ENCODE measurements at places on chromosomes 6 and 20.

DNA sequence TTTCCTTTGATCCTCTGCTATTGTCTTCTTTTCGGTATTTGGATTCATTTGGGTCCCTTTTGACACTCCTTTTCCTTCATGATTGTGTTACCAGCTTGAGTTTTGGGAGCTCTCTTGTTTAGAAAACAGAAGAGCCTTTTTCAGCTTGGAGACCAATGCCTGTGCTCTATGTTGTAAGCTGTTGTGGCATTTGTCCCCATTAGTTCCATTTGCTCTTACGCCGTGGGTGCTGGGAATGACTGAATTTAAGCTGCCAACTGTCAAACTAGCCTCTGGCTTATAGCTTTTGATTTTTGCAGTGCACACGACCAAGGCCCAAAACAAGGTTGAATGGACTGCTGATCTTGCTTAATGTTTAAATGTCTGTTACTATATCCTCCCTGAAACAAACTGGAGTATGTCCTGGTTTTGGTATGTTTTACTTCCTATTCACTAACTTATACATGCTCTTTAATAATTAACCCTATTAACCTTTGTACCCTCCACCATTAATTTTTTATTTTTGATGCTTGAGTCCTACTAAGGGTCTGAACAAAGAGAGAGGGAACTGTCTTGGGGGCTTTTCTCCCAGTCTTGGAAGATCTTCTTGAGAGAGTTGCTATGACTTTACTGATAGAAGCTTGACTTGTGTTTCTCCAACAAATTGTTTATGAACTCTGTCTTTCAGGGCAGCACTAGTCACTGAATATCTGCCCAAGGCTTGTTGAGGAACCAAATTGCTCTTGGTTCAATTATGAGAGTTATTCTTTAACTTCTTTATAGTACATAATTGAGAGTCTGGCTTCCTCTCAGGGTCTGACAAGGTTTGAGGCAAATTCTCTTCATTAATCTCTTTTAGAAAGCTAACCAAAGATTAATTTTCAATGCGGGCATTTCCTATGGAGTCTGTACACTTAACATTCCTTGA lies 100.3 kb upstream of the SIRPG start:
- no peak for DNase-seq

- DNase-seq, result peak; percentile 20
Observed at GRCh38 chr20:34475979-34476736, 40.1 kb upstream of the DYNLRB1 start.

DNA sequence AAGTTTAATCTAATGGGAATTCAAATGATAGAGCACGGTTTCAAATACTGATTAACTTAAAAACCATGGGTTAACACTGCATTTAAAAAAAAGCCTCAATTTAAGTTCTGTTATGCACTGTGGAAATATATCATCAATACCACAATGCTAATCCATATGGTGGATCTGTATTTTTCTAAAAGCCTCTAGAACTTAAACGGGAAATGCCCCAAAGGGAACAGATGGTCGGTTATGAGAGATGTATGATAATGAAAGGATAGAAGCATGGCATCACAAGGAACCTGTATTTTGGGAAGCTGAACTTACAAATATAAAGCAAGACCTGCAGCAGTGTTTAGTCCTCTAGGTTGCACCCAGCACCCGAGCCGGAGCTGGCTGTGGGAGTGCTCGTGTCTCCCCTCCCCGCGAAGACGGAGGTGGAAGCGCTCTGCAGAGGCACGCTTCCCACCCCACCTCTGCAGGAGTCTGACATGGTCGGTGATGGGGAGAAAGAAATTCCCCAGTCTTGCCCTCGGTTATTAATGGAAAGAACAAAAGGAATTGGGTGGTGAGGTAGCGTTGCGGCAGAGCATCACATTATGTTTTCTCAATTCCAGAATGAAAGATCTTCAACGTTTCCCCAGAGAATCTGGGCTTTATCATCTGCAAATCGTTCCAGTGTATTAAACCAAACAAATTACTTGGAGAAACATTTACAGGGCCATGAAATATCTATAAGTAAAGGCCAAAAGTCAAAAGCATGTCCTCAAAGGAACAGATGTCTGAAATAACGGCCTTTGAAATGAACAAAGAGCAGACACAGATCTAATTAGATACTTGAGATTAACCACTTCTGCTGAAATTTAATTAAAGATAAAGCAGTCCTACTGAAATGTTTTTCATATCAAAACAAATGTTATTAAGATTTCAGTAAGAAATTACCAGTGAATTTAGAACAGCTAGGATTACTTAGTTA lies 103.1 kb upstream of the POPDC3 start:
- DNase-seq, result no peak

DNA sequence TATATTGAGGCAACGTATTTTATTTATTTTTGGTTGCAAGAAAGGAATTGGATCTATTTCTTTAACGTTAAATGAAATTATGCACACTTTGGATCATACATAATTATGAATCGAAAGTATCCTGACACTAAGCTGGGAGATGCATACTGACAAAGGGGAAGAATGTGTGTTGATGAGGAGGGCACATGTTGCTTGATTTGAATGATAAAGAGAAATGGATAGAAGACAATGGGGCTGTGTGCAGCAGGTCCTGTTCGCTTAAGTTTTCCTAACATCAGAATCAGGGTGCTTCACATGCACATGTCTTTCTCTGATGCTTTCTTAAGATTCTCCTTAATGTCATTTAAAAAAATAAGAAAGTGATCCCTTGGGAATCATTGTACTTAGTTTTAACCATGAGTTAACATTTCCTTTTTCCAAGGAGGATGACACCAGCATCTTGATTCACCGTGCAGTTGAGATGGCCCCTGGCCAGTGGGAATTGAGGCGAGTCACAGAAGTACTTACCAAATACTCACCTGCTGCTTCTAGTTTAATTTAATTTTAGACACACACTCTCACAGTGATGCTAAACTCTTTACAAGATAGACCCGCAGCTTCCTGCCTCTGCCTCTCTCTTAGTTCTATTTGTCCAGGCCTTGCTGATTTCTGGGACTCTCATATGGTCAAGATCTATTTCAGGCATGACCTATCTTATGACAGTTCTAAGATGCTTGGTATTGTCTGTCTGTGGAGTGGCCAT lies 116.5 kb downstream of the CLIC5 start:
- no peak for DNase-seq

GRCh38 chr6:153511896-153512496 lies 380.9 kb upstream of the RGS17 start:
- no peak for DNase-seq

GRCh38 chr6:166167801-166168615 lies at the start of gene TBXT:
Gene TBXT (minus strand): TSS chr6:166167851. CDS start chr6:166167591, 260 bp downstream.
- DNase-seq, result no peak

DNA sequence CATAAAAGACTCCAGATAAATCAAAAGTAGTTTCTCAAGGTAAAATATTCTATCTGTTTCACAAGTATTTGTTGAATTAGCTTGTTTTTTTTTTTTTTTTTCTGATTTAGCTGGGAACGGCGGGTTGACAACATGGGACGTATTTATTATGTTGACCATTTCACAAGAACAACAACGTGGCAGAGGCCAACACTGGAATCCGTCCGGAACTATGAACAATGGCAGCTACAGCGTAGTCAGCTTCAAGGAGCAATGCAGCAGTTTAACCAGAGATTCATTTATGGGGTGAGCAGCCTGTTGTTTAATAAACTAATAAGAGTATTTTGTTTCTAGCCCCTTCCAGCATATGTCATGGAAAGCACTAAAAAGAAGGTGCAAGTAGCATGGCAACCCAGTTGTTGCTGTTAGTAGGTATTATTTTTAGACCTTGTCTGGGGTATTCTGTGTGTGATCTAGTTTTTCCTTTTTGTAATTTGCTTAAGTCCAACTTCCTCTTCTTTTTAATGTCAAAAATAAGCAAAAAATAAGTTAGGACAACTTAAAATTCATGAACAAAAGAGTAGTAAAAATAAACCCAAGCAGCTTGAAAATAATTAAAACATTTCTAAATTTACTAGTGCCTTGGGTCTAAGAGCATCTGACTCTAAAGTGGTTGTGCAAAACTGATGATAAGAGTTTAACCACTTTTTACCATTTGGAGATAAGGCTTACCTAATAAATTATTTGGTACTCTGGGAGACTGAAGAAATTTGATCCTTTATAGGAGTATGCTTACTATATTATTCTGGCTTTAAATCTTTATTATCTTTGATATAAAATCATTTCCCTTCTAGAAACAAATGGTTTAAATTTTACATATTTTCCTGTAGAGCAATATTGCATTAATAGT lies 70.8 kb upstream of the DYNLRB1 start:
- DNase-seq, result no peak

GRCh38 chr20:15895126-15895525 lies 678.1 kb downstream of the KIF16B start:
- DNase-seq, result no peak

GRCh38 chr20:52497731-52498130 lies 306.2 kb upstream of the ZFP64 start:
- no peak for DNase-seq

GRCh38 chr6:112054001-112054400 lies at the start of gene CCN6:
Gene CCN6 (plus strand): TSS chr6:112054104. CDS start chr6:112054358, 254 bp downstream.
- no peak for DNase-seq

DNA sequence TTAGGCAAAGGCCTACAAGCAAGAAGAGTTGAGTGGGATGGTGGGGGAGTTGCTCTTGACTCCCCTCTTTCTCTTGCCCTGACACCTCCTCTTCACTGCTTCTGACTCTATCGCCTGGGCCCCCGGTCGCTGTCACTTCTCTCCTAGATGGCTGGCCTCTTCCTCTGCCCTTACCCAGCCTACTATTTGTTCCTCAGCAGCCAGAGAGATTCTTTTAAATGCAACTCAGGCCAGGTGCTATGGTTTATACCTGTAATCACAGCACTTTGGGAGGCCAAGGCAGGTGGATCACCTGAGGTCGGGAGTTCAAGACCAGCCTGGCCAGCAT lies 4.3 kb upstream of the PDYN start:
- no peak for DNase-seq

DNA sequence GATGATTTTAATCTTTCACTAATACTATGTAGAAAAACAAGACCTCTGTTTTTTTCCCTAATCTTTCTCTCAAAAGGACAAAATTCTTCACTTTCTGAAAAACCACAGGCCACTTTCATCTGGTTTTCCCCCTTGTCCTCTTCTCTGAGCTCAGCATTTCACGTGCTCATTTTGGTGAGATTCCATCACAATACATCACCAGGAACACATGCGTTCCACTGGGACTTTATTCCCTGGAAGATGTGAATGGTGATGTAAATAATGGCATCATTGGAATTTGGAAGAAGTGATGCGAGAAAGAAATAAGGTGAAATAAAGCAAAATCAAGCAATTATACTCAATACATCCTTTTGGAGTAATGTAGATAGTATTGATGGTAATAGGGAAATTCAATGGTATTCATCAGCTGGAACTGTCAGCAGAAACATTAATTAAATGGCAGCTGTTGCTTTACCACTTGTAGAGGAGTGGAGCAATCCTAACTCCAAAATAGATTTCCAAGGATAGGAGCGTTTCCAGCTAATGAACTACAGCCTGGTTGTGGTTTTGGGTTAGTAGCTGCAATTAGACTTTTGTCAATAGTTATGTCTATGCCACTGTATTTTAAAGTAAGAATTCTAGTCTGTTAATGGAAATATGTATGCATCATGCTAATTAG lies 11.5 kb downstream of the FILIP1 start:
- no peak for DNase-seq

DNA sequence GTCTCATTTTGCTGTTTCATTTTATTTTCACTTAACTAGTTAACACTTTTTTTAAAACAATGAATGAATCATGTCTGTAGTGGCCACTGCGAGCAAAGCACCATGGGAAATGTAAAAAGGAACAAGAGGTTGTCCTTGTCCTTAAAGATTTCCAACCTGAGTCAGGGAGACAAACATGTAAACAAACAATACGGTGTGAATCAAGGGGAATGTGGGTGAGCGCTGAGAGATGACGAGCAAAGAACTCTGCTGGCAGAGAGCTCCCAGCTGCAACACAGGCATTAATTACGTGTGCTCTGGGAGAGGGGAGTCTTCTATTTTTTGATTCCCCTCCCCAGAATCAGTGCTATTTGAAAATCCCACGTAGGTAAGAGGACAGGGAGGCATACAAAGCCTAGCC lies 84.3 kb downstream of the ATXN1 start:
- no peak for DNase-seq

GRCh38 chr20:23623666-23624323 lies 14.0 kb downstream of the CST3 start:
- DNase-seq, result no peak

DNA sequence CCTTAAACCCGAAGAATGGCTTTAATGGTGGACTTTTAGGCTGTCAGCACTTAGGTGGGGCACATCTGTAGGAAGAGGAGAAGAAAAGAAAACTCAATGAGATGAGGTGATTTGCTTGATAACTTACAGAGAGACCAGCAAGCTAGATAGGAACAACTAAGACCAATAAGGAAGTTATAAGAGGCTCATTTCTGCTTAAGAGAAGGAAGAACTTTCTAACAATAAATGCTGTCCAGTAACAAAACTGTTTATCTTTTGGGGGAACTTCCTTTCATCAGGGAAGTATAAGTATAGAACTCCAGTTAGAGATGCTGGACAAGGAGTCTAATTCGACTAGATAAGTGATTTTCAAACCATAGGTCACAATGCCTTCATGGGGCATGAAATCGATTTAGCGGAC lies 107.2 kb upstream of the SIRPA start:
- no peak for DNase-seq
